Neural crest cell (in vitro differentiated cells): ENCODE measurements at places on chromosomes 13 and 19.

GRCh38 chr13:76216729-76217128, 580.6 kb downstream of the LMO7 start:
- DNase-seq, result no peak

- DNase-seq, result no peak
Measured at GRCh38 chr13:110099922-110100321, 207.0 kb downstream of the COL4A1 start.

DNA sequence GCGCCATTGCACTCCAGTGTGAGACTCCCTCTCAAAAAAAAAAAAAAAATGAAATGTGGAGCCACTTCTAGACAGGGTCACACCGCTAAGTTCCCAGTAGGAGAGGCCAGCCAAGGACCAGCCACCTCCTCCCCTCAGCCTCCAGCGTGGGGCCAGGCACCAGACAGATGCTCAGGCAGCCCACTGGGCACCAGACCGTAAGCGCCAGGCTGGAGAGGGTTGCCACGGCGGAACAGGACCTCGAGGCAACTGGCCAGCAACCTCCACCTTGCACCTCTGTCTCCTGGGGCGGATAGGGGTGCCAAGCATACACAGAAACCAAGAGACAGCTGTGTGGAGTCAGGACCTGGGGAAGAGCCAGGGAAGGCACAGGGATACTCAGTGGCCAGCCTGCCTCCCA, 3.7 kb downstream of the PEPD start:
- DNase-seq, result no peak

DNA sequence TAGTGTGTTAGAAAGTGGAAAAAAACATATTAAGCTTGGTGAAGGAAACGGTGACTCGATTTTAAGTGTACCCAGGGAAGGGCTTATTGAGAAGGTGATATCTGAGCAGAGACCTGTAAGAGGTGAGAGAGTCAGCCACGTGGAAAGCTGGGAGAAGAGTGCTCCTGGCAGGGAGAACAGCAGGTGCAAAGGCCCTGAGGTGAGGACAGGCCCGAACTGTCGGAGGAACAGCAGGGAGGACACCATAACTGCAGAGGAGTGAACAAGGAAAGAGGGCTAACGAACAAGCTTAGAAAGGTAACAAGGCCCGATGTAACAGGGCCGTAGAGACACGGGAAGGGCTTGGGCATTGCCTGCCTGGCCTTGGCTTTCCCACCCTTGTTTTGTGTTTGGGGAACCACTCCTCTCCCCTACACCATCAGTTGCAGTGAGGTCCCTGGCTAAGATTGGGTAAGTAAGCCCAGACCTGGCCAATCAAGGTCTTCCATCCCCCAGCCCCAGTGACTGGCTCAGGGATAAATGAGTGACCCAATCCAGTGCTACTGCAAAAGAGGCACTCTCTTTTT, 7.3 kb downstream of the ATP4A start:
- DNase-seq, result no peak

- no peak for DNase-seq
Measured at GRCh38 chr13:48879432-48879831, 96.3 kb upstream of the FNDC3A start.
